SK-N-DZ (cell line): ENCODE measurements at places on chromosomes 5 and 9.

DNA sequence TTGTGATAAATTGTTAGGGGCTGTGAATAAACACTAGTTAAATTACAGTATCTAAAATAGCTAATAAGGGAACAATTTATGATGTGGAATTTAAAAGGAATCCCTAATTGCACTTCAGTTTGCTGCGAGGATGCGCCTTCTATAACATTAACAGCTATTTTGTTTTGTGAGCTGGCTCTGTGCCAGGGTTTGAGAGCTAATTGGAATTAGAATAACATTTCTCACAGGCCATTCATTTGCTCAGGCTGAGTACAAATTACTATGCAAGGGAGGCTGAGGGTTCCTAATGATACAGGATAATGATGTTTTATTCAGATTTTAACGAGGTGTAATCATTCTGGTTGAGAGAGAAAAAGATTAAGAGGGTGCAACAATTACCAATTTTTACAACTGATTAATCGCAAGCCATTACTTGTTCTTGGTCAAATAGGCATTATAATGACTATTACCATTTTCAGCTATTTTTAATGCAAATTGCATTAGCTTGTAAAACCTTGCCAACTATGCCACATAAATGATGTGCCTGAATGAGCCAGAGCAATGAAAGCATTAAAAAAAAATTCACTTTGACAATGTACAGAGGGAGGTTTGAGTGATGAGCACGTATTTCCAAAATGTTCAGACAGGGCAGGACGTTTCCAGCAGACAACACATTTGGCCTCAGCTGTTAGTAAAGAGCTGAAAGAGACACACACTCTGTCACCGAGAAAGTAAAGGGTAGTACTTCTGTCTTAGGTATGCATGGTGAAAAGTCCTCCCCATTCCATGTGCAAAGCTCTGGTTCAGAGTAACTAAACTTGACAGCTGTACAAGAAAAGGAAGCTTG, 576.5 kb downstream of the TLE1 start:
- DNase-seq, result no peak

DNA sequence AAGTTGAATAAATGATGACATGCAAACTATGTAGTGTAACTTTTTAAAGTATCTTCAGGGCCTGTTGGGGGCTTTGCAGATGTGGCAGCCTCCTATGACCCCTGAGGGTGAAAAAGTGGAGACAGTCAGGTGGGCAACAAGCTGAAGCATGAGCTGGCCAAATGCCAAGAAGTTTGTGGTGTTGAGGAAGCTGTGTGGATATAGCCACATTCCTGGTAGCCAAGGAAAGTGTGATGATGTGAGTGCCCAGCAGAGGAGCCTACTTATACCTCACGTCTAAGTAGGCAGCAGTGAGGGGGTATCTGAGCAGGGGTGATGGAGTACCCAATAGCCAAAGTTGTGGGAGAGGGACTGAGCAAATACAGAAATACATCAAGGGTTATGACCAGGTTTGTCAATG, 621.2 kb upstream of the CDH6 start:
- no peak for DNase-seq

DNA sequence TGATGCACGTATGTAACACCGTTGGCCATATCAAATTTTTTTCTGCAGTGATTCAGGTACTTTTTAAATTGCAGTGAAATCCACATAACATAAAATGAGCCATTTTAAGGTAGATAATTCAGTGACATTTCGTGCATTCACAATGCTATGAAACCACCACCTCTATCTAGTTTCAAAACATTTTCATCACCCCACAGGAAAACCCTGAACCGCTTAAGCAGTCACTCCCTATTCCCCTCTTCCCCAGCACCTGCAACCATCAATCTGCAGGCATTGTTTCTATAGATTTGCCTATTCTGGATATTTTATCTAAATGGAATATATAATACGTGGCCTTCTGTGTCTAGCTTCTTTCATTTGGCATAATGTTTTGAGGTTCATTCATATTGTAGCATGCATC, 79.2 kb downstream of the BOD1 start:
- DNase-seq, result no peak

GRCh38 chr5:174430940-174431339, 293.4 kb upstream of the MSX2 start:
- no peak for DNase-seq

DNA sequence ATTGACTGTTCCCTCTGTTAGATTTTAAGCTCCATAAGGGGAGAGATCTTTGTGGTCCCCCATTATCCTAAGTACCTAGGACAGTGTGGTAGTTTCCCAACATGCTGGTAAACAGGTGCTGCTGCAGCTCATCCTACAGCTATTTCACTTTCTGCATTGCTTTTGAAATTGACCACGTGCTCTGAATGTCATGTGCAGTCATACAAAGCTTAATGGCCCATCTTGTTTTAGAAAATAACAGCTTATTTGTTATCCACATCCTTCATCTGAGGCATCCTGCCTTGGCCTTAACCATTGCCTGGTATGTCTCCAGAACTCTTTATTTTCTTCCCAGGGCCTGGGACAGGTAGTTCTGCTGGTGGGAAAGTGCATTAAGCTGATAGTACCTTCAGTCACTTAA, 14.7 kb downstream of the PIK3R1 start:
- DNase-seq, result no peak

DNA sequence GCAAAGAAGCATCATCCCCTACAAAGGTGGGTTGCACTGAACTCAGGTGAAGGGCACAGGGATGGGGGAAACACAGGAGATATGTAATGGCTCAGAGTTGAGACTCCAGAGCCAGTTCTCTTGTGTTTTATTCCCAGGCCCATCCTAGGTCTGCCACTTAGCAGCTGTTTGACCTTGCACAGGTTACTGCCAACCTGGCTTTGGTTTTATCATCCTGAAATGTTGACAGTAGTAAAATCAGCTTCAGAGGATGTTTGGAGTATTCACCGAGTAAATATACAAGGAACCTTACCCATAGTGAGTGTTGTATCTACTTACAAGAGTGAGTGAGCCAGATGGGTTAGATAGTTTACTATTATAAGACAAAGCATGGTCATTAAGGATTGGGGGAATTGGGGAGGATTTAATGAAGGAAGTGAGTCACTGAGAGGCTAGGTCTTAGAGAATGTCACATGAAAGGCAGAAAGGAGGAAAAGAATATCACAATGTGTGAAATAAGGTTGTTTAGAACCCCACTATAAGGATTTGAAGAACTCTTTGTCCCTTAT, 141.3 kb downstream of the MAN2A1 start:
- no peak for DNase-seq

DNA sequence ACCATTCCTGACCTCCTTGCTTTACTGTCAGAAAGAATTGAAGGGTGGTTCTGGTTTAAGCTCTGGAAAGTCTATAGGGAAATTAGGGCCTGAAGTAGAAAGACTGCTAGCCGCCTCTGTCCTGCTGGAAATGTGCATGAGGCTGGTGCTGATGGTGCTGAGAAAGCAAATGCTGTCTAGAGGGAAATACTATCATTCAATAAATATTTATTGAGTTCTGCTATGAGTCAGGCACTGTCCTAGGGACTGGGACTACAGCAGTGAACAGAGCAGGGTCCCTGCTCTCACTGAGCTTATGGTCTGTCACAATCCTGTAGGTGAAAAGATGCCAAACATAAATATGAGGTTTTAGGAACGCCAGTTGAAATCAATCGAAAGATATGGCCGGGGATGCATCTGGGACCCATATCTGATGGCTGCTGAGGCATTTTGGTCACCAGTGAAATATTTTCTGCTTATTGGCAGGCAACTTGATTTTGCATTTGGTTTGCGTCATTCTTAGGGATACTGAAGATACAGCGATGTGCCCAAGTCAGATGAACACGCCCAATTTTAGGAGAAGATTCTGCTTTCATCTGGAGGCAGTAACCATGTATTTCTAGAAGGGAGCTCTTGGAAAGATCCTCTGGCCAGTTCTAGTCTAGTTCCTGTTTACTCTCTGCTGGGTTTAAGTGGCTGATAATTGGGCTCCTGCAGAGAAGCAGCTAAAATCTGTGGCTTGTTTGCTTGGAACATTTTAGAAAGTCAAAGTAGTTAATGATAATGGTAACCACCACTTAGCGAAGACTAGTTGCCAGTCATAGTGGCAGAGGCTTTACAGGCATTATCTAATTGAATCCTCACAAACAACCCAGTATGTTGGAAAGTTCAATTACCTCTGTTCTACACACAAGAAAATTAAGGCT, 73.3 kb downstream of the INSYN2B start:
- no peak for DNase-seq

DNA sequence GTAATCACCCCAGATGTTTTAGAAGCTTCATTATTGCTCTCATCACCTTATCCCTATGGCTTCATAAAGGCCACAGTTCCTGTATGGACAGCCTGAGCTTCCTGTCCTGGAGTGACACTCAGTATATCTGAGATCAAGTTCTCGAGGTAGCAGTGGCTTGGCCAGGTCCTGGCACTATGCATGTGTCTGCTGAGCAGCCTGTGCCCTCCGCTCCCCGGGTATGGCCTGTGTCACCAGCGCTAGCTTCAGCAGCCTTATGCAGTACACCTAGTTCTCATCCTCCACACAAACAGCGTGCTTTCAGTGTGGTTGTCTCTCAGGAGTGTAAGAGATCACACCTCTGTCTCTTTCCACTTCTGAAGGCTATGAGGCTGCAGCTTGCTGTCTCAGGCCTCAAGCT, 514.7 kb downstream of the DIRAS2 start:
- DNase-seq, result no peak

- DNase-seq, result no peak
Observed at GRCh38 chr5:40321514-40321913, 358.2 kb upstream of the PTGER4 start.

DNA sequence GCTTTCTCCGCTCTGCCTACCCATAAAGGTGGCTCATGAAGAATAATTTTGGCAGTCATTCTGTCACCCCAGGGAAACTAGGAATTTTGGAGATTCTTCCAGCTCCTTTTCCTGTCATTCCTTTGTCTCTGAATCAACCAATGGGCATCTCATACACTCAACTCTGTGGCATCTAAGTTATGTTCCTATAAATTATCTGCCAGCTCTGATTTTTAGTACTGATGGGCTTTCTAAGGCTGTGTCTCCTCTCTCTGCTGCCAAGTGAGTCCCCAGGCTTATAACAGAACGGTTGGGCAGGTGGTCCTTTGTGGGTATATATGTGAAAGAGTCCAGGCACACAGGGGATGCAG, 226.8 kb downstream of the NMUR2 start:
- DNase-seq, result no peak

DNA sequence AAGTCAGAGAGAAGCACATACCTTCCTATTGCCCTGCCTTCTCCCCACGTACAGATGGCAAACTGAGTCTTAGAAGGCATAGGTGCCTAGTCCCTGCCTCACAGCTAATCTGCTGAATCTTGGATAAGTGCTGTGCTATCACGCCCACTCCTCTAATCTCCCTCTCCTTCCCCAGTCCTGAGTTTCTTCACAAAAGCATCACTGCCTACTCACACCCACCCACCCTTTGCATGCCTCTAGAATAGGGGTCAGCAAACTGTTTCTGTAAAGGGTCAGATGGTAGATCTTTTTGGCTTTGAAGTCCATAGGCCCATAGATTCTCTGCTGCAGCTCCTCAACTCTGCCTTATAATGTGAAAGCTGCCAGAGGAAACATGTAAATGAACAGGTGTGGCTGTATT, 23.2 kb upstream of the JADE2 start:
- DNase-seq, result no peak

DNA sequence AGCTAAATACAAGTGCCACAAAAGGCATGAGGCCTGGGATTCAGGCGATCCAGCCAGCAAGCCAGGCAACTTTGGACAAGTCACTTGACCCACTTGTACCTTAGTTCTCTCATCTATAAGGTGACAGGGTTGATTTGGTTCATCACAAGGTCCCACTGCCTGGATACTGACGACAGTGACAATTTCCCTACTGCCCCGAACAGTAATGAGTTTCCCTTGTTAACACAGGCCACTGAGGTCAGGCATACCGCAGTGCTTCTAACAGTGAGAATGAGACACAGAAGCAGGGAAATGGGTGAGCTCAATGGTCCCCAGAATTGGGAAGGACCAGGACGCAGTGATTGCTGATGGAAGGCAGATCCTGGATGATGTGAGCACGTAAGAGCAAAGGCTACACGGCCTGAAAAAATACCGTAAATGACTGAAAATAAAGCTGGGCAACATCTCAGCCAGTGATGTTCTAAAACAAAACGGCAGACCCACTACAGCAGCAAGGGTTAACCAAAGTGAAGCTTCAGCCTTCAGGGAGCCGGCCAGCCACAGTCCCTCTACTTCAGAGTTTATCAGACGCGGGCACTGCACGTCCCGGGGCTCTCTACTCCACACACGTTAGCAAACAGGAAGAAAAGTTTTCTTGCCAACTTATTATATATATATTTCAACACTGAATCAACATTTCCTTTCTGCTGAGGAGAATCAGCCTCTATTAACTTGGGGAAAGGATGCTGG, 846 bp downstream of the MGAT1 start:
- DNase-seq, result no peak

- DNase-seq, result no peak
Observed at GRCh38 chr5:42912184-42912798, 100.6 kb upstream of the SELENOP start.
